Thoracic aorta (tissue), 2 donors: ENCODE measurements at places on chromosomes 11 and 22. TPM values are rescaled to one million over a fixed set of nuclear protein-coding genes. Genes with fewer than 3 reads are reported as not detected.

- DNase-seq = no peak
- peak overlapping the region; percentile 63 for H3K27ac ChIP-seq
- H3K4me1 ChIP-seq = peaks cover 31% of the 10 kb centered on the region
- no peaks in the 10 kb centered on the region for H3K36me3 ChIP-seq
These were observed 5.1 kb downstream of the PDXP start for GRCh38 chr22:37663521-37664140.

GRCh38 chr11:11845551-11845950, 3.8 kb downstream of the USP47 start:
- DNase-seq = no peak
- no peaks in the 10 kb centered on the region for H3K27me3 ChIP-seq

DNA sequence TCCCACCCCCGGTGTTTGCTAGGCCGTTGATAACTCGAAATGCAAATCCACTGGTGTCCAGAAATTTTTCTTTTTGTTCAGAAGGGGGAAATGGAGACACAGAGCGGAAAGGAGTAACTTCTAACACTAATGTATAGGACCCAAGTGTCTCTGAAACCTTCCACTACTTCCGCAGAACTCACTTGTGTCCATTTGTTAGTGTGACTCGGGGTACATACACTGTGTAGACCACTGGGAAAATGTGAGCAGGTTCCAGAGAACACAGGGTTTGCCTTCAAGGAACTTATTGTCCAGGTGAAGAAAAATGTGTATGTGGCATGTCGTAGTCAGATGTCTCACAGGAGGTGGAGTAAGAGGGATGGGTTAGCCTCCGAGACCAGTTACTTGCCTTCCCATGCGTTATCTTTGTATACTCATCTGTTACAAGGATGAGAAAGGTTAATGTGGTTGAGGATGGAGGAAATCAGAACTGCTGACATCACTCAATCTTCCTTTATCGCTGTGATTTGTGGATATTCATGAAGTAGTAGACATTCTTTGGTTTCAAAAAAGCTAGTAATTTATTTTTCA, 857 bp downstream of the ARCN1 start:
- H3K4me1 ChIP-seq = peaks cover 13% of the 10 kb centered on the region
- no peaks in the 10 kb centered on the region for H3K27me3 ChIP-seq
- H3K36me3 ChIP-seq = no peaks in the 10 kb centered on the region
- peak overlapping the region; percentile 98 for H3K4me3 ChIP-seq
- DNase-seq = no peak
- H3K27ac ChIP-seq = peak overlapping the region; percentile 100

SPON1 gene
- 48.5 TPM for total RNA-seq

- H3K36me3 ChIP-seq = no peaks in the 10 kb centered on the region
- no peak for DNase-seq
- no peaks in the 10 kb centered on the region for H3K4me1 ChIP-seq
- no peak overlapping the region for H3K4me3 ChIP-seq
These were observed 45.7 kb downstream of the PAMR1 start for GRCh38 chr11:35479731-35480130.

- no peaks in the 10 kb centered on the region for H3K27me3 ChIP-seq
- H3K36me3 ChIP-seq = no peaks in the 10 kb centered on the region
- no peak overlapping the region for H3K27ac ChIP-seq
- no peak overlapping the region for H3K4me3 ChIP-seq
- DNase-seq = no peak
These were observed 37.8 kb upstream of the SORL1 start for GRCh38 chr11:121414141-121414913.

MYRF gene
- total RNA-seq = not detected

GRCh38 chr22:30755759-30756124, 61.1 kb downstream of the OSBP2 start:
- H3K4me3 ChIP-seq = no peak overlapping the region
- no peak overlapping the region for H3K27ac ChIP-seq
- H3K36me3 ChIP-seq = no peaks in the 10 kb centered on the region

SIK2 gene
- total RNA-seq = 15.0 TPM

GRCh38 chr11:47566149-47566698, 825 bp downstream of the PTPMT1 start:
- H3K4me1 ChIP-seq = peaks cover 25% of the 10 kb centered on the region
- H3K27me3 ChIP-seq = no peaks in the 10 kb centered on the region
- H3K4me3 ChIP-seq = peak overlapping the region; percentile 98
- no peak for DNase-seq
- H3K36me3 ChIP-seq = no peaks in the 10 kb centered on the region
